ENCODE measurements at places on chromosomes 5 and 9.

GRCh38 chr5:149664083-149664482, 66.0 kb upstream of the PPARGC1B start:
- DNase-seq, result no peak

DNA sequence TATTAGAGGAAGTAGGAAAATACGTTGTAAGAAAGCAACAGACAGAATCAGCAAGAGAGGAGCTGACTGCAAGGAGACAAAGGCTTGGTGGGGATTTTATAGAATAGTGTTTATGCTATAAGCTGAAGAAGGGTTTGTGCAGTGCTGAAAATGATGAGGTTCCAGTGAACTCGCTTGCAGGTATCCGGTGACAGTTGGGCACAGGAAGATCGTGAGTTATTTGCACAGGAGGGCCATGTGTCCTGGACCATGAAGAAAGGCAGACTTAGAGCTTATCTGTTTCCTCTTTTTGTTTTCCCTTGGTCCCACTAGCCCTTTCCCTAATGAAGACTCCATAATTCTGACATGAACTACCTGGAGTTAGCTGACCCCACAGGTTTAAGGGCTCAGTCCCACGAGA, 61.4 kb downstream of the NXNL2 start:
- no peak for DNase-seq

DNA sequence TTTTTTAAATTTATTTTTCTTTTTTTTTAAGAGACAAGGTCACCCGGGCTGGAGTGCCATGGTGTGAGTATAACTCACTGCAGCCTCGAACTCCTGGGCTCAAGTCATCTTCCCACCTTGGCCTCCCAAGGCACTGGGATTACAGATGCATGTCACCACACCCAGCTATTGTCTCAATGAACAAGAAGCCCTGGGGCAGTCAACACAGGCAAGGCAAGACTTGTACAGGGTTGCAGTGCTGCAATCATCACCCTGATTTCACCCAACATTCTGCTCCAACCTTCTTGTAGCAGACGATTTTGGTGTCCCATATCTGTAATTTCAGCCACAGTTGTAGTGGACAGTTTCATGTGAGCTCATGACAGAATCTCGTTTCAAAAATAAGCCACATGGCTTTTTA, 205.8 kb upstream of the KIF2A start:
- DNase-seq, result no peak

DNA sequence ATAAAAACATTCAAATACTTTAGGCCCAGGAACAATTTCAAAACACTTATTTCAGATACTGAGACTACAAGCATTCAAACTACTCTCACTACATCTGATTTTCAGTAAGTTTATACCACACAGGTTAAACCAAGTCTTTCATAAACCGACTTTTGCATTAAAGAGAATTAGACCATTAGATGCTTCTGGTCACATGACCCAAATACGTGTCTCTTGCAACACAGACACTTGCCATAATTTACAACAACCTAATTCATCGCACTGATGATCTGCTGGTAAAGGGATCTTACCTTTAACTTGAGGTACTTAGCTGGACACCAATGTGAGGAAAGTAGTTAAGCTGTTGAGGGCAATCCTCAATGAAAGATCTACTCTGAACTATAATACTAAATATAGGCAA, 3.2 kb downstream of the HNRNPH1 start:
- no peak for DNase-seq

DNA sequence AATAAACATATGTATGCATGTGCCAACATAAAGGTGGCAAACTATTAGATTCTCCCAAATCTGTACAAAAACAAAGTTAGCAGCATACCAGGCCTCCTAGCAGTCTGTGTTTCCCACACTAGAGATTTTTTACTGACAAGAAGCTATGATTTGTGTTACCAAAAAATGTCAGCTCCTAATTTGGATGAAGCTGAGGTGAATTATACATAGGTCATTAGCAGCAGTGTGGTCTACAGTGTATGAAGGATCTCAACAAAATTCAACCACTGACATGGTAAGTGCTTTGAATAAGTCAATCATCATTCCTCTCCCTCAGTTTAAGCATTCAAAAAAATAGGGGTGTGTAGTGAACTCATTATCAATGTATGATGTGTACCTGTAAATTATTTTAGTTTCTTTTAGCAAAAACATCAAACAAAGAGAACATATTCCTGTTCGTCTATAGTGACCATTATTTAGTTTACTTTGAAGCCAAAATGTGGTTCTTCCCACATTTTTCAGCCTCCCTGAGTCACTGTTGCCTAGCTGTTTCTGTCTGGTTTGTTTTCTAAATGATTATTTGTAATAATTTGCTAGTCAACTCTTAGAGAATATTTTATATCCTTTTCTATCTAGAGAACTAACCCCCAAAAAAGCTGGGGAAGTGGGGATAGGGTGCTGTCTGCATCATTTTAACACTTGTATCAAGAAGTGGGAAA, 52.1 kb upstream of the RGMB start:
- no peak for DNase-seq

DNA sequence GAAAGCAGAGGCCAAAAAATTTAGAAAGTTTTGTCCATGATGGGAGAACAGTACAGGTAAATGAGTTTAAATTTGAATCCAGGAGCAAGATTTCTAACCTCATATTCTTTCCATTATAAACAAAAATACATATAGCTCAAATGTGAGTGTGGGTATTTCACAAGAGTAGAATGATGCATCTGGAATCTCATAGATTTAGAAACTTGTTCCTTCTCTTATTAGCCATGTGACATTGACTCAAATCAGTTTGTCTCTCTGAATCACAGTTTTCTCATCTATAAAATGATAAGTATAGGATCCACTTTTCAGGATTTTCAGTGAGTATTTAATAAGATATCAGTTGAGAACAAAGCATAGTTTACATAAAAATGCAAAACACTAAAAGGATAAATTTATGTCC, 436.3 kb upstream of the PAPPA start:
- DNase-seq, result no peak

DNA sequence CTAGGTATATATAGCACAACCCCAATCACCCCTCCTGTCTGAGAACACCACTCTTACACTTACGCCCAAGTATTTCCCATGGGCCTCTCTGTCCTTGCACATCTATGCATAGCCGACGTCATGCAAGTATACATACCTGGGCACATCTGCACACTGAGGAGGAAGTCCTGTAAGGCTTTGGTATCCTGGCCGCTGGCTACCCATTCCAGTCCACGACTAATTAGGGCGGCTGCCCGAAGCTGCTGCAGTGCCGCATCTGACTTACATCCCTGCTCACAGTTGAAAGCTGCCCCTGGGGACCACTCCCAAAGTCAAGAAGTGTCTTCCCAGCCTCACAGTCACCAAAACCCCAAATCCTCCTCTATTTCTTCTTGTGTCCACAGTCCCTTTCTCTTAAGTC, 2.4 kb upstream of the VCP start:
- no peak for DNase-seq

DNA sequence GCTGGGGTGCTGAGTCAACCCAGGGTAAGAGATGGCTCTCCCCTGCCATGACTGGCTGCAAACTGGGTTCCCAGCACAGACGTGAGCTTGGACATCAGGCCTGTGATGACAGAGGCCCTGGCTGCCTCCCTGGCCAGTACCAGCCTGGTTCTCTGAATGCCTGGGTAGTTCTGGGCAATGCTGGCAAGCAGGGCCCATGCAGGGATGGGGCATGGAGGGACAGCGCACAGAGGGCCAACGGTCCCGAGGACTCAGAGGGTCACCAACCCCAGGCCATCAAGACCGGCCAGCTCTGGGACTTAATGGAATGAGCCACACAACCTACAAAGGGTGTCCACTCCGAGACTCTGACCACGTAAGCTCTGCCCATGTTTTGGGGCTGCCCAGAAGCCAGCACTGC, 241.4 kb downstream of the FSTL4 start:
- no peak for DNase-seq

- DNase-seq, result no peak
These were observed 12.8 kb downstream of the UGCG start for GRCh38 chr9:111909444-111909843.

GRCh38 chr9:68996462-68996861, 17.5 kb downstream of the PRKACG start:
- no peak for DNase-seq

GRCh38 chr9:127930231-127931091, at the start of gene PIP5KL1:
Gene PIP5KL1, minus strand, starts transcription at chr9:127930777. Its CDS starts 25 bp downstream, at chr9:127930752.
- DNase-seq, result peak; percentile 86

- no peak for DNase-seq
These were observed 11.1 kb downstream of the OLFM1 start for GRCh38 chr9:135098400-135099105.

Data from activated T-cell treated with anti-CD3 and anti-CD28 coated beads, Interleukin-2, amount 50 U/mL, for 48 hours (primary cell).